ENCODE measurements at places on chromosomes 6 and 20.
A peak's percentile ranks its signal among the peaks of the same experiment; 100 is the strongest.

GRCh38 chr6:34583461-34583860 is 27.3 kb upstream of the SPDEF start:
- no peak for DNase-seq

DNA sequence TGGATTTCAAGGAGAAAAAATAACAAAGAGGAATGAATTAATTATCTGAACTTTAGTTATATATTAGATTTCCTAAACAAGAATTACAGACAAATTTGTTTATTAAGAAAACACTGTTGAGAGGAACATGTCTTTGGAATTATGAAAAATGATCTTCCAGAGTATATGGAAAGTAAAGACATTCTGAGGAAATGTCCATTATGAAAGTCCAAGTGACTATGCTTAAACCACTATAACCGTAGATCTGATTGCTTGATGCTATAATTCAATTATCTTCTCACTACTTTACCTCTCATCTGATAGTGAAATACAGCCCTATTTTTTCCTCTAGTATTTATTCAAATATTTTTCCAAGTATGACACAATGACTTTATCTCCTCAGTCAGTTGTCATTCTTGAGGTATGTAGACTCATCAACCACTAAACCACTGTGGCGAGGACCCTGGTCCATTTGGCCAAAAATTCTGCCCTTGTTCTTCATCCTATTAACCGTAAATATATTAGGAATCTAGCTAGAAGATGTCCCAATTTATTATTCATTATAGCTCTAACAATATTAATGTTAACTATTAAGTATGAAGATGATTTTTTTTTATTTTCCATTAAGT is 37.3 kb upstream of the AHI1 start:
- peak; percentile 44 for DNase-seq

DNA sequence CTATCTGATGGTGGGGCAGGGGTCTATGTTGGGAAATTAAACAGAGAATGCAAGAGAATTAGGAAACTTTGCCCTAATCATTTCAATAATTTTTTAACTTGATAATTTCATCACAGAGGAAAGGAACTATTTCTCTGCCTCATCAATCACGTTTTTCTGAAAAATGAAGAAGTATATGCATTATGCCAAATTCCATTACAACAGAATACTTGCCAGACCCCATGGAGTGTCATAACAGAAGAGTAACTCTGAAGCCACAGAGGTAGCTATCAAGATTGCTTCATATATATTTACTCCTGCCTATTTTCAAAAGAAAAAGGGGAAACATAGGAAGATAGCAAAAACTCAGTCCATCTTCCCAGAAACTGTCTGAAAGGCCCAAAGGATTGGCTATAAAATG is 5.7 kb upstream of the USP49 start:
- DNase-seq, result no peak

DNA sequence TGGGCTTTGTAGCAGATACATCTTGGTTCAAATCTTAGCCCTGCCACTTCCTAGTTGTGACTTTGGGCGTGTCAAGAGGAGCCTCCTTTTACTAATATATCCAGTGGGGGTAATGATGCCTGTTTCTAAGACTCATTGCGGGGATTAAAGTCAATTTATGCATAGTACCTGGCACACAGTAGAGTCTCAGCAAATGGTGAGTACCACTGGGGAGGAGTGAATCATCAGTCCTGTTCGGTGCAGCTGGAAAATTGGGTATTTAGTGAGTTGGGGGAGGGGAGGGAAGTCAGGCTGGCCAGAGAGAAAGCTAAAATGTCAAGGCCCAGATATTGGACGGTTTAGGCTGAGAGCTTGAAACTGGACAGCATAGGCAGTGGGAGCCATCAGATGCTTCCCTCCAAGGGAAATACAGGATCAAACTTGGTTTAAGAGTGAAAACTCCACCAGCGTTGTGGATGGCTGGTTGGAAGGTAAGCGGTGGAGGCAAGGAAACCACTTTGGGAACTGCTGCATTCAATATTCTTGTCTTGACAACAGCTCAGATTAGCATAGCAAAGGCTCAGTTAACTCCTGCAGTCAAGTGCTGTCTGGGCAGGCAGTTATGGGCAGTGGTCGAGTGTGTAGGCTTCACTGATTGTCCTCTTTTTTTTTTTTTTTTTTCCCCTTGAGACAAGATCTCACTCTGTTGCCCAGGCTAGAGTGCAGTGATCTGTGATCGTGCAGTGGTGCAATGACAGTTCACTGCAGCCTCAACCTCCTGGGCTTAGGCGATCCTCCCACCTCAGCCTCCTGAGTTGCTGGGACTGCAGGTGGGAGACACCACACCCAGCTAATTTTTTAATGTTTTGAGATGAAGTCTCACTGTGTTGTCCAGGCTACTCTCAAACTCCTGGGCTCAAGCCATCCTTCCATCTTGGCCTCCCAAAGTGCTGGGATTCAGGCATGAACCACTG is 12.9 kb downstream of the PPP1R16B start:
- DNase-seq, result no peak

- DNase-seq, result no peak
These were observed 8.0 kb upstream of the KCNK16 start for GRCh38 chr6:39330476-39330875.

GRCh38 chr6:161152907-161153662 is 120.8 kb downstream of the AGPAT4 start:
- DNase-seq, result no peak

- DNase-seq, result no peak
These were observed 18.1 kb downstream of the TOP1 start for GRCh38 chr20:41046716-41047115.

- no peak for DNase-seq
These were observed 33.9 kb downstream of the STXBP5 start for GRCh38 chr6:147238164-147238563.

- DNase-seq, result no peak
These were observed 12.0 kb downstream of the TASP1 start for GRCh38 chr20:13626724-13627123.

DNA sequence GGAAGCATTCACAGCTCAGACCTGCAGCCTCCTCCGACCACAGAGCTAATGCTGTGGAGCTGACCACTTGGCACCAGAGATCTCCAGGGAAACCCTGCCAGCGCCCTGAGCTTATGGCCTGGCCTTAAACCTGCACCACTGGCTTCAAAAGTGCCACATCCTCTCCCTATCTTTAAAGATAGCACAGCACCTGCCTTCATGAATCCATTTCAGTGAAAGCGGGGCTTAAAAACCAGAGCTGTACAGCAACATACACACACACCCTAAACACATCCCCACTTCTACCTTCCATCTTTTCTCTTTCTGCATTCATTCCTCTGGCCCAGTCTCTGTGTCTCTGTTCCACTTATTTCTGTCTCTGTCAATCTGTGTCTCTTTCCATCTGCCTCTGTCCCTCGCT is 59.8 kb upstream of the CCDC167 start:
- DNase-seq, result no peak

DNA sequence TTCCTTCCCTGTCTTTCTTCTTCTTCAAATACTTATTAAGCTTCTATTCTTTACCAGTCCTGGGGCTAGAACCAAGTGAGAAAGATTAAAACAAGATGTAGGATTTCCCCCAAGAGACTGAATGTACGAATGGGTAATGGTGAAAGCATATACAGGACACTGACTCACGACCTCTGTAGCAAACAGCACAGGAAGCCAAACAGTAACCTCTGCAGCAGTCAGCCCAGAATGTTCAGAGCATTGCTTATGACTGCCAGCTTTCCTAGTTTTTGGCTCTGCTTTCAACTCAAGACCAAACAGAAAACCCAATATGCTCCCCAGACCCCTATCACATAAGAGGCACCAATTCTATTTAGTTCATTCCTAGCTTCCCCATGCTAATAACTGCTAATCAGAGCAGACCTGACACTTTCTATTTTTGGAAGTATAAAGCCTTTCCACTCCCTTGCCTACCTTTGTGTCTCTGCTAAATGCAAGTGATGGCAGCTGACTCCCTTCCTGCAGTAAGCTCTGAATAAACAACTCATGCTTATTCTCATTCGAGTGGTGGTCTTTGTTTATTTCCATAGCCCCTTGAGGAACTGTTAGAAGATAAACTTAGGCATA is 690.6 kb downstream of the EPM2A start:
- DNase-seq, result peak; percentile 81

DNA sequence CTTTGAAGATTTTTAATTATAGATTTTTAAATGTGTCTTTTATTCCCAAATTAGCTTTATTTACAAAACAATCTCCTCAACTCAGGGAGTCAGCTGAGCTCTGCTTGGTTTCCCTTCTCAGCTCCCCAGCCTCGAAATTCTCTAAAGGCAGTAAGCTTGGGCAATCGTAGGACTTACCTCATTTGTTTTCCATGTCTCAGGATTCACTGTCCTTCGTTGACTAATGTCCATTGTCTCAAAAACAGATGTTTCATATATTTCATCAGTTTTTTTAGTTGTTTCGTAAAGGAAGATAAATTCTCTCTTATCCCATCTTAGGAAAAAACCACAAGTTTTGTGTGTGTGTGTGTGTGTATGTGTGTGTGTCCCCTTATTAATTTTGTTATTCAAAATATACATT is 102.2 kb upstream of the ADGRF1 start:
- peak; percentile 80 for DNase-seq

GRCh38 chr20:44187054-44187771 is at the start of gene JPH2:
Gene JPH2, minus strand, starts transcription at chr20:44187188. Its CDS starts 483 bp downstream, at chr20:44186705.
- DNase-seq, result peak; percentile 89

GRCh38 chr6:101398716-101399615 is 5.5 kb downstream of the GRIK2 start:
- DNase-seq, result no peak

DNA sequence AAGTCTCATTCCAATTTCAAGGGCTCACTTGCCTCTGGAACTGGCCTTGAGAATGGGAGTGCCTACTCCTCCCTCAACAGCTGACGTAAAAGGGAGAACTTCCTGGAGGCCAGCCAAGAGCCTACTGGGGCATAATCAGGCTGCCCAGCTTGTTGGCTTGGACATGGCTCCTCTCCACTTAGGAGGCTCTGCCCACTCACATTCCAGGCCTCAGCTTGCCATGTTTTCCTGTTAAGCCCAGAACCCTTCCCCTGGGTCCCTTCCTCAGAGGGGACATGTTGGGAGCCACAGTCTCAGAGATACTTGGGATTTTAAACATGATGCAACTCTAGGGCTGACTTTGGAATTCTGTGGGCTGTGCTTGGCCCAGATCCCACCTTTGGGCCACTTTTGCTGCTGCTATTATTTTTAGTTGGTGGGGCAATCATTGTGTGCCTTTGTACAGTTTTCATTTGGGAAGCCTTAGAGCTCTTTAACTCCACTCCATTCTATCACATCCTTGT is 31.5 kb upstream of the ADTRP start:
- DNase-seq, result peak; percentile 71

GRCh38 chr20:16392346-16392745 is 180.9 kb downstream of the KIF16B start:
- DNase-seq, result no peak

DNA sequence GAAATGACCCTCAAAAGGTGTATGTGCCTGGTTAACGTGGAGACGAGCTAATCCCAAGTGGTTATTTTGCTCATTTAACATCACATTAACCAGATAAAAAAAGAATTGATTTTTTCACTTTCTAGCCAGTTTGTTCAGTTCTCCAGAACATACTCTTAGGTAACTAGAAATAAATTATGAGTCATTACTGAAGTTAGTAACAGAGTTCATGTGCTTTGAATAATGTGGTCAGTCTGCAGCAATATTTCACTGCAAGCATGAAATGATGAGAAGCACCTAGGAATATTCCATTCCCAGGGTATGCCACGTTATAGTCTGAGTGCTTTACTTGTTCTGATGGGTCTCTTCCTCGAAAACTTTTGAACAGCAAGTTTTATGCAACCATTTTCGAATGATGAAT is 138.3 kb upstream of the INSM1 start:
- DNase-seq, result peak; percentile 16

GRCh38 chr6:20817806-20818320 is 283.6 kb downstream of the CDKAL1 start:
- no peak for DNase-seq

- peak; percentile 10 for DNase-seq
These were observed 33.3 kb downstream of the GABRR2 start for GRCh38 chr6:89281779-89282246.

- peak; percentile 62 for DNase-seq
These were observed 505.3 kb upstream of the JAG1 start for GRCh38 chr20:11178946-11179654.

DNA sequence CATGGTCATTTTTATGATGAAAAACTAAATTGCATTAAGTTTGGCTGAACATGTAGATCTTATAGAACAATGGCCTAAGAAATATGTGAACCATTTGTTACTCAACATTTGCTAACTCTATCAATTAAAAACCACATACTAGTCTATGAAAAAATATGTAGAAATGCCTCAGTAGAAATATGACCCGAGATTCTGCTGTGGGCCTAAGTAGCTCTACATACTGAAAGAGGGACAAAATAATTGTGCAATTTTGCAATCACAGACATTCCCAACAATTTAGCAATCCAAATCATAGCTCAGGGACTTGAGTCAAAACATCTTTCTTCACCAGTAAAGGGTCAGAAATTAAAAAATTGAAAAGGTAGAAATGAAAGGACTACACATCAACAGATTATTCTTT is 619.0 kb downstream of the FRK start:
- DNase-seq, result peak; percentile 84

GRCh38 chr6:32974541-32975308 is 6.3 kb downstream of the BRD2 start:
- no peak for DNase-seq

GRCh38 chr6:149405823-149406765 is 6.0 kb downstream of the SUMO4 start:
- DNase-seq, result peak; percentile 62

- no peak for DNase-seq
These were observed 384.6 kb upstream of the RUNX2 start for GRCh38 chr6:44943541-44943940.

DNA sequence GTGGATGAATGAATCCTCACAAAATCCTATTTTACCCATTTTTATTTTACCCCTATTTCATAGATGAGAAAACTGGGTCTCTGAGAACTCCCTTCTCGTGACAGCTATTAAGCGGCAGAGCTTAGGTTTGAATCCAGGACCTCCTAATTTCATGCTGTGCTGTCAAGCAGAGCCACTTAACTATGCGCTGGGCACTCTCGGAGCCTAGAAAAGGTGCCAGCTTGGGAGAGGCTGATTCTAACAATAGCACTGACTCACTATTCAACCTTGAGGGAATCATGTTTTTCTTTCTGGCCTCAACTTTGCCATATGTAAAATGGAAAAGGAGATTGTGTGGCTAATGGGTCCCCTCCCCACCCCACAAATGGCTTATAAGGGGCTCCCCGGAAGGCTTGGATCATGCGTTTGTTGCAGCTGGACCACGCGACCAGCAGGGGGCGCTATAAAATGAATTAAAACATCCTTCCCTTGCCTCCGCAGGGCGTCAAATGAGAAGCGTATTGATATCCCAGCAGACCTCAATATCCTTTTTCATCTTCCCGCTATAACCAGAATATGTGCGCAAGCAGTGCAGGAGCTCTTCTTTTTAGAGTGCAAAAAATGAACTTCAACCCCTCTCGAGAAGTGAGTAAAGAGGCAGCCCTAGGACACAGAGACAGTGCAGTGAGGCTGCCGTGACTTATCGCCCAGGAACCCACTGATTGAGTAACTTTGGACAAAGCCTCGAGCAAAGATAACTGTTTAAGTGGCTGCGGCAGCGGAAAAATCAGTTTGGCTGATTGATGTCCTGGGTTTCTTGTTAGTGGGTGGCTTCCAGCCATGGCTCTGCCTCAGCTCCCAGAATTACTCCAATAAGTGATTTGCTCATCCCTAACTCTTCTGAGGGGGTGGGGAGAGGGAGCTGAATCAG is 12.8 kb upstream of the PDYN start:
- peak; percentile 50 for DNase-seq

Measured in fibroblast of skin of abdomen (primary cell).